ENCODE measurements at places on chromosomes 1 and 21. TPM values are rescaled to one million over a fixed set of nuclear protein-coding genes. Genes with fewer than 3 reads are reported as not detected.
A peak's percentile ranks its signal among the peaks of the same experiment; 100 is the strongest.

GRCh38 chr1:221993444-221993948 lies 251.6 kb upstream of the DUSP10 start:
- no peak for DNase-seq

GRCh38 chr1:100130552-100131077 lies 2.1 kb downstream of the SASS6 start:
- DNase-seq = no peak

GRCh38 chr1:218298398-218298797 lies 13.3 kb downstream of the RRP15 start:
- DNase-seq = no peak

DNA sequence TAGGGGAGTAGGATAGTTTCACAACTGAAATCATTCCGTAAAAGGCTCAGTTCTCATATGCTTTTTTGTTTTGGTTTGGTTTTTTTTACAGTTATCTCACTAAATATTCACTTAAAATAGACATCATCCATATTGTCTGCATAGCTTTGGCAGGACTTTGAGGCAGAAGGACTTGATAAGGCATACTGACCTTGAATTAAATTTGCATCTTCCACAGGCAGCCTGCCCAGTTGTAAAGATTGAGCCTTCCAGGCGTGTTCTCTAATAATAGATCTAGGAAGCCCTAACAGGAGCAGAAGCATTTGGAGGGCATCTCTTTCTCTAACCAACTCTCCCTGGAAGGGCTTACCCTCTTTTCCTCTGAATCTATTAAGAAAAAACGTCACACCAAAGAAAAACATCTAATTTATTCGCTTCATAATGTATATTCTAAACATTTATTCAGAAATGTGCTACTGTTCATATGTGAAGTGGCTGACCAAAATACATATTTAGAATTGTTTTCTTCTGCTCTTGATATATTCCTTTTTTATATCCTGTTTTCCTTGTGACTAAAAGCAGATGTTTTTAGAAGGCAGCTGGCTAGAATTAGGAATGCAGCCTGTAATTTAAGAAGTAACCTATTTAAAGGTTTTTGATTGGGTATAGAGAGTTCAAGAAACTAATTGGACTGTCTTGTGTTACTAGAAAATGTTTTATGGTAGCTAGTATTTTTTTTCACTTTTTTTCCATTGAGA lies 20.2 kb downstream of the DESI2 start:
- no peak for DNase-seq

The EFNA3 gene
- not detected for total RNA-seq

GRCh38 chr1:26027716-26028489 lies 6.3 kb downstream of the EXTL1 start:
- no peak for DNase-seq

GRCh38 chr1:57550092-57550491 lies 126.2 kb upstream of the DAB1 start:
- no peak for DNase-seq

GRCh38 chr1:201791051-201791778 lies 37.7 kb upstream of the IPO9 start:
- DNase-seq = peak; percentile 23

The SLC9C2 gene
- total RNA-seq = not detected

- DNase-seq = no peak
Measured at GRCh38 chr1:32861904-32862695, 8.6 kb downstream of the FNDC5 start.

GRCh38 chr1:108957888-108958287 lies 5.4 kb downstream of the CLCC1 start:
- no peak for DNase-seq

The GMEB1 gene
- total RNA-seq = 5.2 TPM

- no peak for DNase-seq
Measured at GRCh38 chr1:17199267-17200044, 5.5 kb upstream of the PADI1 start.

The KLHDC7A gene
- total RNA-seq = 3.6 TPM

The SPATA21 gene
- not detected for total RNA-seq

The SAMD11 gene
- total RNA-seq = 2.3 TPM

- no peak for DNase-seq
Measured at GRCh38 chr1:20281801-20282200, 8.9 kb upstream of the VWA5B1 start.

The PLPPR5 gene
- total RNA-seq = not detected

GRCh38 chr1:81409780-81410274 lies 390.9 kb upstream of the ADGRL2 start:
- no peak for DNase-seq

- DNase-seq = no peak
Measured at GRCh38 chr1:41907446-41907845, 11.3 kb downstream of the HIVEP3 start.

The LCE2C gene
- total RNA-seq = not detected

- DNase-seq = no peak
Measured at GRCh38 chr1:196698993-196699392, 47.1 kb downstream of the CFH start.

The RNU1-1 gene
- total RNA-seq = under 0.01 TPM

The TNFAIP8L2 gene
- total RNA-seq = 0.99 TPM

The C1orf94 gene
- total RNA-seq = not detected

GRCh38 chr1:28642056-28642846 lies 616 bp downstream of the TAF12 start:
- no peak for DNase-seq

- DNase-seq = no peak
Measured at GRCh38 chr1:38820860-38821259, 38.7 kb downstream of the RRAGC start.

DNA sequence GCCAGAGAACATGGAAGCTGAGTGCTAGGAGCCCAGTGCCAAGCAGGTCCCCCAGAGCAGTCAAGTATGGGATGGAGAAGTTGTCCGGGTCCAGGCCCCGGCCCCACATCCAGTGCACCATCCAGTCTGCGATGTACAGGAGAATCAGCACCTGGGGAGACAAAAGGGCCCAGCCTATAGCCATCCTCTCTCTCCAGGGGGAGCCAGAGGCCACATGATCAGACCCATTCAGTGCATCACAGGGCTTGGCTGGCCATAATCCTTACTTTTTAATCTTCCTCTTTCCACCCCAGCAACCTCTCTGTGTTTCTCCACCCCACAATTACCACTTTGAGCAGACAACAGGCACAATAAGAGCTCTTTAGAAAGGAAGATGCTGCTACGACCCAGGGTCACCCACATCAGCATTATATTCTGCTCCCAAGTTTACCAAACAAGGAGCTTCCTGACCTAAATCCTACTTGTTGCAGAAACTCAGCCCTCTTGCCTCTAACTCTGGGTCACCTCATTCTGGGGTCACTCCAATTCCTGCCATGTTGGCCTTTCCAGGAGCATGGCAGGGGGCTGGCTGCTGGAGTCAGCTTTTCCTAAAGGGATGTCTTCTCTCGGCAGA lies 16.4 kb upstream of the RAB29 start:
- DNase-seq = peak; percentile 77

The ATXN7L2 gene
- total RNA-seq = 2.6 TPM

The DDX59 gene
- total RNA-seq = 9.6 TPM

DNA sequence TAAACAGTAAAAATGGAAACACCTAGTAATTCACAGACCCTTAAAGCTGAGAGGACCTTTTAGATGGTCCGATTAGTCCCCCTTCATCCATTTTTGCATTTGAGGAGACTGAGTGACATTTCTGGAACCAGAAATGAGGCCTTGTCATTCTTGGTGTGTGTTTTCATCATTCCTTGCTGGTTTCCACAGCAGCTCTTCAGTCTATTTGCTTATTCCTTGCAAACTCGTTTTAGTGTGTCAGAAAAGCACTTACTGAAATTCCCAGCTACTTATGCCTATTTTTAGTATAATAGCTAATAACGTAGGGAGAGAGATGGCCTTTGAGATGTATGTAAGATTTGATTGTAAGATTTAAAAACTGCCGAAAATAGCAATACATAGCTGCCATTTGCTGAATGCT lies 70.9 kb downstream of the VPS13D start:
- no peak for DNase-seq

DNA sequence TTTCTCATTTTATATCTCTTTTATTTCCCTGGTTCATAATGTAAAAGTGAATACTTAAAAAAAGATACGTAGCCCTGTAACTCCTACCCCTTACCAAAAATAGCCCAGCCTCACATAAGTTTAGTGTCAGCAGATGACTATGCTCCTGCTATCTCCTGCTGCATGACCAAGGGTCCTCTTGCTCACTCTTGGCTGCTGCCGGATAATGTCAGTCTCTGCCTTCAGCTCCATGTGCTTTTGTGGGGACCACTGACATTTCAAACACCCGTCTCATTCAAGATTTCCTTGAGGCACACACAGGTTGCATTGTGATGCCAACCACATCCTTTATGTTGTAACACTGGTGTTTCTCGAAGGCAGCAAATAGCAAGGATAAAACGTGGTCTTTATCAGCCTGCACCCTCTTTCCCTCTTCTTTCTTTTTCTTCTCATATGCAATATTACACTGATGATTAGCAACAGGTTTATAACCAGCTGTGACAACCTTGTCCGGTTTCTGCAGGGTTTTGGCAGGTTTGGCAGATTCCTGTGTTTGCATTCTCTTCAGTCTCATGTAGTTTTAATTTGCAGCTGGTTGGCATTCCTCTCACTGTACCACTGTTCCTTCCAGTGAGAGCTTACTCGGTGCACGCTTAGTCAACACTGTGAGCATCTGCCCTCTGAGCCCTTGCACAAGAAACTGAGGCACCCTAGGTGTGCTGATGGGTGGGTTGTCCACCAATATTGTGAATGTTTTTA lies 62.2 kb downstream of the ZNF684 start:
- DNase-seq = no peak
